ENCODE measurements at places on chromosomes 16 and 17. TPM values are rescaled to one million over a fixed set of nuclear protein-coding genes. Genes with fewer than 3 reads are reported as not detected.

ITGAD gene
- not detected for total RNA-seq

LRRC37A2 gene
- 7.0 TPM for total RNA-seq

TMEM98 gene
- total RNA-seq, result 255 TPM

RANBP10 gene
- total RNA-seq, result 4.9 TPM

CRHR1 gene
- total RNA-seq, result not detected

HP gene
- total RNA-seq, result not detected

NME2 gene
- 498 TPM for total RNA-seq

ZNF747 gene
- total RNA-seq, result 19.4 TPM

UNC13D gene
- 2.3 TPM for total RNA-seq

DOC2B gene
- total RNA-seq, result not detected

MINK1 gene
- 40.6 TPM for total RNA-seq

CNGB1 gene
- not detected for total RNA-seq

TGFB1I1 gene
- total RNA-seq, result 51.1 TPM

GPRC5C gene
- 4.8 TPM for total RNA-seq

RAB26 gene
- 2.9 TPM for total RNA-seq

SPAG5 gene
- 46.1 TPM for total RNA-seq

CCL14 gene
- total RNA-seq, result not detected

KRT34 gene
- 0.17 TPM for total RNA-seq

DNAH3 gene
- not detected for total RNA-seq

ABCC12 gene
- 0.15 TPM for total RNA-seq

LPO gene
- total RNA-seq, result not detected

KRTAP1-5 gene
- 2.2 TPM for total RNA-seq

HSD17B1 gene
- 1.8 TPM for total RNA-seq

ANKRD40CL gene
- total RNA-seq, result not detected

ALOX12 gene
- total RNA-seq, result under 0.01 TPM

TAOK1 gene
- 65.6 TPM for total RNA-seq

KRTAP4-9 gene
- not detected for total RNA-seq
